Esophagus squamous epithelium (tissue), 5 donors: ENCODE measurements at places on chromosomes 11 and 22. TPM values are rescaled to one million over a fixed set of nuclear protein-coding genes. Genes with fewer than 3 reads are reported as not detected.
A peak's percentile ranks its signal among the peaks of the same experiment; 100 is the strongest.

GRCh38 chr11:78504181-78504580 is 70.5 kb downstream of the NARS2 start:
- no peak overlapping the region for H3K27ac ChIP-seq
- no peaks in the 10 kb centered on the region for H3K4me1 ChIP-seq
- H3K4me3 ChIP-seq = no peak overlapping the region
- no peaks in the 10 kb centered on the region for H3K36me3 ChIP-seq

GRCh38 chr11:74443071-74443864 is 24.1 kb downstream of the KCNE3 start:
- DNase-seq = no peak
- no peak overlapping the region for H3K27ac ChIP-seq
- H3K27me3 ChIP-seq = no peaks in the 10 kb centered on the region

DNA sequence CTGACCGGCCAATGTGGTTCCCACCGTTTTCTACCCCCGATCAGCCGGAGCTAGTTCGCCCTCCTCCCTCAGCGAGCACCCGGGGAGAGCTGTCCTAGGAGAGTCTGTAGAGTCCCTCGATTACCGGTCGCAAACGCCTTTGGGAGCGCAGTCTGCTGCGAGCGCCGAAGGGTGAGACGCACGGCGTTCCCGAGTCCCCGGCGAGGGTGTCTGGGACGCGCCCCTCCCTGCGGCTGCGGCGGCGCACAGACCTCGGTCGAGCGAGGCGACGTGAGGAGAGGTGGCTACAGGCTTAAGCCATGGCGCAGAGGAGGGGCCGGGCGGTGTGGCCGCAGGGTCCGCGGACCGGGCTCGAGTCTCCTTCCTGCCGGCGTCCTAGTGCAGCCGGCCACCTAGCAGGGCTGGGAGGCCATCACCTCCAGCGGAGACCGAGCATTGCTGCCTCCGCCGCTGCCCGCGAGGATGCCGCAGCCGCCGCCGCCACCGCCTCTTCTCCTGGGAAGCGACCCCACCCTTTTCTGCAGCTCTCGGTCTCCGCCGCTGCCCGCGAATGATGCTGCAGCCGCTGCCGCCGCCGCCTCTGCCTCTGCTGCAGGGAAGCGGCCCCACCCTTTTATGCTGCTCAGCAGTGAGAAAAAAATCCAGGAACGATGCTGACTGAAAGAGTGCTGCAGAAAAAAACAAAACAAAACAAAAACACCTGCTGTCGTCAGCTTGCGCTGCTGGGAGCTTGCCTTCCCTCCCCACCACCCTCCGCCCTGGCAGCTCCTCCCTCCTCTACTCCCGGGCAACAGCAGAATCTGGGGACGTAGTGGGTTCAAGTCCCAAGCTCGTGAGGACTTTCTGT is at the start of gene MAP6:
MAP6 (minus strand) TSS at position 588 of the 847 bp plus-strand sequence. CDS start 669 bp downstream, outside the sequence.
- H3K4me1 ChIP-seq = peaks cover 24% of the 10 kb centered on the region
- H3K36me3 ChIP-seq = no peaks in the 10 kb centered on the region
- H3K27ac ChIP-seq = peak within 1 kb of the TSS; percentile 54
- H3K27me3 ChIP-seq = peaks cover 89% of the 10 kb centered on the region
- H3K4me3 ChIP-seq = peak within 1 kb of the TSS; percentile 37

The OR8D4 gene
- not detected for total RNA-seq

GRCh38 chr11:56659755-56660154 is 3.7 kb upstream of the OR5AR1 start:
- H3K36me3 ChIP-seq = no peaks in the 10 kb centered on the region
- no peak overlapping the region for H3K27ac ChIP-seq
- no peaks in the 10 kb centered on the region for H3K27me3 ChIP-seq
- DNase-seq = no peak
- H3K4me1 ChIP-seq = no peaks in the 10 kb centered on the region
- H3K4me3 ChIP-seq = no peak overlapping the region

The A4GALT gene
- total RNA-seq = 22.0 TPM

DNA sequence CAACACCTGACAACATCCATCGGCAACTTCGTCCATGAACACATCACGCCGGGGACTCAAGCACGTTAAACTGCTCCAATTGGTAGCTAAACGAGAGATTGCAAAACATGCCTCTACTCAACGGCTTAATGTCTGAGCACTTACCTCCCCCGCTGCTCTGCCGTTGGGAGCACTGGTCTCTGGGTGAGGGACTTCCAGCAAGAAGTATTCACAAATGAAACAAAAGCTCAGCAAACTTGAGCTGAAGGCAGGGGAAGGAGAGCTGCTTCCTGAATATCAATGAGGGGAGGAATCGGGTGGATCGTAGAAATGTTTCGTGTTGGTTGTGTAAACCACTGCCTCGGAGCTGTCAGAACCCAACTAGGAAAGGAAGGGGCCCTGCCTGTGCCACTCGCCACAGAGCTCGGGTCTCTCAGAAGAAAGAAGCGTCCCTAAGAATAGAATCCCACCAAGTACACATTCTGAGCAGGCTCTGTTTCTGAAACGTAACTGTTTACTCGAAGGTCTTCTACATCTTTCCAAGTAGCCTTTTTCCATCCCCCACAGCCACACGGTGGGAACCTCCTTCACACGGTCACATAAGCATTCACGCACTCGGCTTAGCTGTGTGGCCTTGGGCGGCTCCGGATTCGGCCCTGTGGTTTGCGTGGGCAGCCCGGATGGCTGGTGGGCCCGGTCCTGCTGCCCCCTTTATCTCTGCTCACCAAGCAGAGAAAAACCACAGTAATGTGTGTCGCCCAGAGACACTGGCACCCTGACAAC is at the start of gene MLC1:
MLC1 (minus strand) TSS at position 216 of the 762 bp plus-strand sequence. CDS start 524 bp downstream, outside the sequence.
- peaks cover 7% of the 10 kb centered on the region for H3K4me1 ChIP-seq
- DNase-seq = no peak
- H3K36me3 ChIP-seq = no peaks in the 10 kb centered on the region
- no peak within 1 kb of the TSS for H3K4me3 ChIP-seq
- H3K27me3 ChIP-seq = no peaks in the 10 kb centered on the region
- no peak within 1 kb of the TSS for H3K27ac ChIP-seq

- DNase-seq = no peak
- no peaks in the 10 kb centered on the region for H3K36me3 ChIP-seq
- no peaks in the 10 kb centered on the region for H3K4me1 ChIP-seq
- H3K27me3 ChIP-seq = no peaks in the 10 kb centered on the region
- no peak overlapping the region for H3K4me3 ChIP-seq
These were observed 974.2 kb downstream of the JRKL start for GRCh38 chr11:97364047-97364446.

- no peaks in the 10 kb centered on the region for H3K27me3 ChIP-seq
- H3K4me1 ChIP-seq = peaks cover 21% of the 10 kb centered on the region
- DNase-seq = no peak
- H3K27ac ChIP-seq = peak overlapping the region; percentile 99
- H3K36me3 ChIP-seq = peaks cover 5% of the 10 kb centered on the region
These were observed 439 bp downstream of the YAP1 start for GRCh38 chr11:102110761-102111010.

The ZNF74 gene
- total RNA-seq = 9.7 TPM
